ENCODE measurements at places on chromosomes 2 and 18.

GRCh38 chr18:22977847-22978701, 44.9 kb downstream of the RBBP8 start:
- no peak for DNase-seq

DNA sequence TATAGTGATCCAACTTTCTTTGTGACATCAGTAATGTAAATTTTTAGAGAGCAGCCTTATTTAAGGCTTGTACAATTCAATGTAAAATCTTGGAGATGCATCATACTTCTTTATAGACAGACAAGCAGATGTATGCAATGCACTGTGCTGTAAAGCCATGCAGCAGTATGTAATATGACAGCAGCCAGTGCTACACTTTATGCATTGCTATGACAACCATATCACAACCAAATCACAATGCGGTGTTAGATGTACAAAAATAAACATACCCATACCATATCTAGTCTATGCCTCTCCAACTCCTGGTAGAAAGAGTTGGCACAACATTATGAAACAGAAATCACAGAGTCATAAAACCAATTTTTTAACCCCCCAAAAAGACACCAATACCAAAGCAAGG, 110.3 kb upstream of the WDSUB1 start:
- no peak for DNase-seq

- no peak for DNase-seq
Observed at GRCh38 chr18:45478889-45479288, 136.4 kb upstream of the SLC14A2 start.

GRCh38 chr2:200736646-200737274, 75.0 kb upstream of the BZW1 start:
- DNase-seq: no peak

DNA sequence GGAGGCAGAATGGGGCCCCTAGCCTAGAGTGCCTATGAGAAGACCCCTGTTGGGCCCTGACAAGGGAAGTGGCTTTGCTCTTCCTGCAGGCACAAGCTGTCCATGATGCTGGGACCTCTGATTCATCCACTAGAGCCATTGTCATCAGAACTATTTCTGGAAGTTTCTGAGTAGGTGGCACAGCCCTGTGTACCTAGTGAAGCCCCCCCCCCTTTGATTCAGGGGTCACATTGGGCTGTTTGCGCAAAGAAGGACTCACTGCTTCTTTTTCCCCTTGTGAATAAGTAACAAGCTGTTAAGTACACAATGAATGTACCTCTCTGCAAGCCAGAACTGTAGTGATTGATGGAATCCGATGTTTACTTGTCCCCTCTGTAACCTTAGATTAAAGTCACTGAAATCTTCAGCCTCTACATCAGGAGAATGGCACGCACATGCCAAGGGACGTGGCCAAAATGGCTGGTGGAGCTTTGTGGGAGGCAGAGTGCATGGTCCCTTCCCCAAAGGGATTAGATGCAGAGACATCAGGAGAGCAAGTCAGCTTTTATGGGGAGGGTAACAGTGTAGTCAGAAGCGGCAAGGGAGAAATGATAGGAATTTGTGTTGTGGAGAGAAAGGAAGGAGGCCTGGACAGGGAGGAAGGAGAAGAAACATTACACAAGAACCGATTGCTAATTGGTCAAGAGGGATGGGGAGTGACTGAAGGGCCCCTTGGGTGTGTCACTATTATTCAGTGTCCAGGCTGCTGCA, 267.6 kb upstream of the RAB12 start:
- DNase-seq: peak; percentile 23

DNA sequence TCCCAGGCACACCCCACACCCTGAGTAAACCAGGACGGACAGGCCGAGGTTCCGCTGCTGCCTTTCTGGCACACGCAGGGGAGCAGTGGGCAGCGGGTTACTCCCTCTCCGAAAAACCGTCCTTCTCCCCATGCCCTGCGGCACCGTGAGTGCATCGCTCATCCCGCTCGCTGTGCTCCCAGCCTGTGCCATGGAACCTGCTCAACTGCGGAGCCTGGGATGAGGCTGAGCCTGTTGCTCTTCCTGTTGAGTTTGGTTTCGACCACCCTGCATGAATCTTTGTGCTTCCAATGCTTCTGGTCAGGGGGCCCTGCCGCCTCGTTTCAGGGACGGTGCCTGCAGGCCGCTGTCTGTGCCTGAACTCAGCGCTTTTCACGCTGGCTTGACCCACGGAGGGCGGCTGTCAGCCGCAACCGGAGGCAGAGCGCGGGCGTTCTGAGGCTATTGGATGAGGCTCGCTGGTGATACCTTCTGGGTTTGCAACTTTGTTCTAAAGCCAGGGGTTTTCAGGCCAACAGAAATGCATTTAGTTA, 106.7 kb downstream of the MBP start:
- no peak for DNase-seq

GRCh38 chr2:53567073-53567472, 200.5 kb upstream of the CHAC2 start:
- no peak for DNase-seq

DNA sequence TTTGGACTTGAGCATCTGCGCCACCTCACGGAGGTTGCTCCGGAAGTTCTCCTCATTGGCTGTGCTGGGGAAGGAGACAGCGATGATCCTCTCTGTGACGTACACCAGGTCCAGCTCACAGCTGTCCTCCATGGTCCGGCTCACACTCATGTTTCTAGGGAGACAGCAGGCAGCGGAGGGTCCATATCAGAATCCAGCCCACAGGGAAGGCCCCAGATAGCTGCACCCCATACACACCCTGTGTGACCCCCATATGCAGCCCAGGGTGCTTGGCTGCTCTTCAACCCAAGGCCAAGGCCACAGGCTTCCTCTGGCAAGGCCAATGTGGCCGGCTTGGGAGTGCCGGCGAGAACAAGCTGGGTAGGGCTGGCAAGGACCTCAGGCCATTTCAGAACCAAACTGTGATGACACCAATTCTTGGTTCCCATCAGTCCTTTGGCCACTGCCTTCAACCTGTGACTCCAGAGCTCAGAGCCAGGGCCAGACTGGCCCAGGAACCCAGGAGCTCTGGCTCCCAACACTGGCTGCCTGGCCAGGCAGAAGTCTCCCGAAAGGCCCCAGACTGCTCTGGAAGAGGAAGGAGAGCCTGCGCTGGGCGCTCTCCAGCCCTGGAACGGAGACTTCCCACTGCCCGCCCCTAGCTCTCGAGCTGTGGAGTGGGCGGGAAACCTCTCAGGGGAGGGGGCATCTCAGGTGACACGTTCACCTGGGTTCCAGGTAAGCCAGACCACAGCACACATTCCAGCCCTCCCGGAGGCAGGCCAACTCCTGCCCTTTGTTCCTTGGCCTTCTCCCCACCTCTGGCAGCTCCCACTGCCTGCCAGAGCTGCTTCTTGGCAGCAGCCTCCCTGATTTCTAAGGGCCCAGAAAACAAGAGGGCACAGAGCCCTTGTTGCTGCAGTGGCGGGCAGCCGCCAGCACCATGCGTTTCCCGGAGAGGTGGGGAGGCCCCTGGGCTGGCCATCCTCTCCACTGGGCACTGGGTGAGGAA, 104.7 kb downstream of the TNS1 start:
- no peak for DNase-seq

GRCh38 chr2:64062840-64063239, 43.6 kb upstream of the VPS54 start:
- DNase-seq: no peak

GRCh38 chr2:163757814-163758213, 22.0 kb upstream of the FIGN start:
- no peak for DNase-seq

GRCh38 chr2:174964404-174964803, 40.8 kb downstream of the CHN1 start:
- DNase-seq: no peak

DNA sequence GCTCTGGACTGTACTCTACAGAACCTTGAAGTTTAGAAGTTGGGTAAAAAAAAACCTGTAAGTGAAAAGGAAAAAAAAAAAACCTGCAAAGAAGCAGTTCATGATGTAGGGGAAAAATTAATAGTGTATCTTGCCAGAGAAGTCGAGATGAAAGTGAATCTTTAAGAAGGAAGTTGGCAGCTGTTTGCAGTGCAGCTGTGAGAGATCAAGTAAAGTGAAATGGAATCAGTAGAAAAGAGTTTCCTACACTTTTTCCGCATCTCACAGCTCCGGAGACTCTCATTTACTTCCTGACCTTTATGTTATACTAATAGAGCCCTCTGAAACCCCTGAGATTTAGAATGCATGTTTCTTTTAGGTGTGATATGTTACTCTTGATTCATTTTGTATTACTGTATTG, 19.2 kb downstream of the RNMT start:
- DNase-seq: no peak

DNA sequence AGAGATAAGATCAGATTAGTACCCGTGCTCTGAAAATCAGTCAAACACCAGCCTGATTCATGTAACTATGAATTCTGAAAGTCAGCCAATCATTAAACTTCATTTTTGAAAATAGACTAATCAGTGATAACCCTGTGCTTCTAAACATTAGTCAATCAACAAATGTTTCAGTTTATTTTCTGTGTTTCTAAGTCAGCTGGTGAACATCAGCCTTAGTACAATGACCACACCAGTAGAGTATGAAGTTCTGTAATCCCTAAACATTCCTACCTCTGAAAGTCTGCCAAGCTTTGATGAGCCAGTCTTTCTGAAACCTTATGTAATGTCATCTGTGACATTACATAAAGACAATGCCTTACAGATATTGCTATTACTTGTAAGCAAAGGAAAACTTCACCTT, 807.4 kb upstream of the CRIM1 start:
- no peak for DNase-seq

GRCh38 chr2:213316001-213316735, 31.9 kb downstream of the SPAG16 start:
- DNase-seq: no peak

GRCh38 chr2:112034924-112035323, 20.1 kb upstream of the TMEM87B start:
- DNase-seq: no peak

DNA sequence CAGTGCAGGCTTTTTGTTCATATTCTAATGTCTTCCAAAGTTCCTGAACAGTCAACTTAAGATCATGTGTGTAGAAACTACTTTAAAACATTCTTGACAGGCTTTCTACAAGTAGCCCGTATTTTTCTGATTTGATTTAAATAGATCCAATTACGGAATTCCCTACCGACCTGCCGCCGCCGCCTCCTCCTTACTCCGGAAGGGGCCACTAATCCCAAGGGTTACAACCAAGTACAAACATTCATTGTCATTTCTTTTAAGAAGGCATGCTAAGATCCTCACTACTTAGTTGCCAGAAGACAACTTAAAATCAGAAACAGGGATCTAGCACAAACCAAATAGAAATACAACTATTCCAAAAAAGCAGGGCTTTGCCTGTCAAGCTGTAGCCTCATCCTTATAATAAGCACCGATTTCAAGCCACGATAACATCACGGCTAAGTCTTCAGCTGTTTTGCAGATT, 784 bp downstream of the WDR33 start:
- no peak for DNase-seq

DNA sequence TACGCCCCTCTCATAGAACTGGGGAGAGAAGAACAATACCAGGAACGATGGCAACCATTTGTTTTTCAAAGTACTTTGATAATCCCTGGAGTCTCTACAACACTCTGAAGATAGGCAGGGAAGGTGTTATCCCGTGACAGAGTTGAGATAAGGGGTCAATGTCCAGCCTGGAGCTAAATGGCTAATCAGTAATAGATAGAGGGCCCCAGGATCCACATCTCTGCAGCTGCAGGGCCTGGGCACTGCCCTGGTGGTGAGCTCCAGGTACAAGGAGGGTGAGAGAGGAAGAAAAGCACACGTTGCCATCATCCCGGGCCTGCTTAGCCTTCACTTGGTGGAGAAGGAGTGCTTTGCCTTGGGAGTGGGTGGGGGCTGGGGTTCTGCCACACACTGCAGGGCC, 260.6 kb downstream of the PRKCE start:
- no peak for DNase-seq

GRCh38 chr2:128784626-128785306, 466.1 kb upstream of the HS6ST1 start:
- no peak for DNase-seq

DNA sequence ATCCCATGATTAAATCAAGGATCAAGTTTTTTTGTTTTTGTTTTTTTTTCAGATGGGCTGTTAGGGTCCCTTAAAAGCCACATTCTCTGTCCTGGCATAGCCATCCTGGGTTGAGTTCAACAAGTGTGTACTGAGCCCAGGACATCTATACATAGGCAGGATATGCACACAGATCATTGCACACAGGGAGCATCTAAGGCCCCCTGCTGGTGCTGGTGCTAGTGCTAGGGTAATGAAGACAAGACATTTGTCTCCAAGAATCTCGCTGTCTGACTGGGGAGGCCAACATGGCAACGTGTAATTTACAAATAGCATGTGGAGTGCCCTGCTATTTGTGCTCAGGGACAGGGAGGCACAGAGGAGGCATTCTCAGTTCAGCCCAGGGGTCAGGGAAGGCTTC, 124.5 kb downstream of the VAPA start:
- DNase-seq: no peak

- DNase-seq: no peak
Observed at GRCh38 chr18:79905389-79905911, 46.0 kb downstream of the SLC66A2 start.

- DNase-seq: no peak
Observed at GRCh38 chr18:24499814-24500213, 39.4 kb downstream of the HRH4 start.

DNA sequence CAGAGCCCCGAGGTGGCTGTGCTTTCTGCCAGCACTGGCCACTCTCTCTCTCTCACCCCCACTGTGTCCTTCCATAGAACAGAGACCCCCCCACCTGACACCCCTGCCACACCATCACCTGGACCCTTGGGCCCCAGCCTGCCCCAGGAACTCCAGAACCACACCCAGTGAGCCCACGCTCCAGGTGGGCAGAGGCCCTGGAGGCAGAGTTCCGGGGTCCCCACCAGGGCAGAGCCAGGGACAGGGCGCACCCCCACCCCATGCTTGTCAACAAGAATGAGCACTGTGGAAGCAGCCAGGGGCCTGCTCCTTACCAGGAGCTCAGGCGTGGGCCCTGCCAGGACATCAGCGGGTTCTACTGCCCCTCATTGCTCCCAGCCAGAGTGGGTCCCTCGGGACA, 14.6 kb downstream of the PASK start:
- no peak for DNase-seq

GRCh38 chr2:200703127-200703925, 108.4 kb upstream of the BZW1 start:
- no peak for DNase-seq

- DNase-seq: no peak
Observed at GRCh38 chr2:156327835-156328695, 4.5 kb downstream of the NR4A2 start.

DNA sequence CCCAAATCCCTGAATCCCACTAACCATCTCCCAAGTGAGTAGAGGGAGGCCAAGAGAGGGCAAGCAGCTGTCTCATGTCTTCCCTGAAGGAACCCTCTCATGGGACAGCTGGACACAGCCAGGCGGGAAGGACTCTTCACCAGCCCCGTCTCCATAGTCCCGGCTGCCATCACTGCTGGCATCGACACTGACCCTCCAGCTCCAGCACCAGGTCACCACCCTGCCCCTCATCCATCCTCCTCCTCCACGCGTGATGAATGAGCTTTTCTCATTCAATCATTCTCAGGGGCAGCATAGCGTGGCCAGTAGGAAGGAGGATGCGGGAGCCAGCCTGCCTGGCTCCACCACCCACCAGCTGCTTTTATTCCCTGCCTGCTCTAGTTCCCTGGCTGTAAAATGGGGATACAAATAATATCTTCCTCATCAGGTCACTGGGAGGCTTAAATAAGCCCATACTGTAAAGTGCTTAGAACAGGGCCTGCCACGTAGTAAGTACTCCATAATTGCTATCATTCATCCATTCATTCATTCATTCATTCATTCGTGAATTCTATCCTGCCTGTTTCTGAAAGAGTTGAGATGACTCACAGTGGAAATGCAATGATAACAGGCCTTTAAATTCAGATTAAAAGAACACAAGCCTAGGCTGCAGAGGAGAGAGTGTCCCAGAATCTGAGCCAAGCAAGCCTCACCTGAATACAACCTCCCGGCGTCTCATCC, 30.5 kb upstream of the FOSL2 start:
- DNase-seq: no peak

All from thoracic aorta (tissue), 2 donors.